ENCODE measurements at places on chromosomes 5 and 9.
A peak's percentile ranks its signal among the peaks of the same experiment; 100 is the strongest.

DNA sequence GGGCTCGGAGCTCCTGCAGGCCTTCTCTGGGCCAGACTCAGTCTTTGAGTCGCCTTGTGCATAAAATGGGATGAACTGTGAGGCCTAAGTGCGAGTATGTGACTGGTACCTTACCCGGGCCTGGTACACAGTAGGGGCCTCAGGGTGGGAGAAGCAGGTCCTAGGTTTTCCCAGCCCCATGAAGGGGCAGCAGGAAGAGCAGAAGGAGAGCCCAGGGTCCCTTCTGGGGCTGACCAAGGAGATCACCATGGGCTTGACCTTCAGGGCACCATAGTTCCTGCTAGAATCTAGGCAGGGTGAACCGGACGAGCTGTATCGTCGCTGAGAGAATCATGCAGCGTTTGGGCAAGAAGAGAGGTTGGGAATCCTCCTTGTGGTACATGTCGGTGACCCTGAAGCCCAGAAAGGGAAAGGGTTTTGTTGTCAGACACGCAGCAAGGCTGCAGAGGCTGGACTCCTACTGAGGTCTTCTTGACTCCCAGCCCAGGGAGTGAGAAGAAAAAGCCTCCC, 373 bp upstream of the PHYKPL start:
- no peak for DNase-seq

DNA sequence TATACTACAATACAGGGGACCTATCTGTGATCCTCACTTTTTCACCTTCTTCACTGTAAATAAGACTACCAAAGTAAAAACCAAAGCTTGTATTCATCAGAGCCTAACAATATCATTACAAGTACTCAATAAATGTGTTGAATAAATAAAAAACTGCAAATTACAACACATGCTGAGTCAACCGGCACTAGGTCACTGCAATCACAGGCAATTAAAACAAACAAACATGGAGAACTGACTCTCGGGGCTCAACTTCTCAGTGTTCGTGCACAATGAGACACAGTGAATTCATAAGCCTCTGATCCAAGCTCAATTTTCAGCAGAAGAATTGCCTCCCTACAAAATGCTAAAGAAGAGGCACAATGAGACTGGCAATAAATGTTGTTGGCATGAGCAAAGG, 69.2 kb downstream of the CDK5RAP2 start:
- no peak for DNase-seq

DNA sequence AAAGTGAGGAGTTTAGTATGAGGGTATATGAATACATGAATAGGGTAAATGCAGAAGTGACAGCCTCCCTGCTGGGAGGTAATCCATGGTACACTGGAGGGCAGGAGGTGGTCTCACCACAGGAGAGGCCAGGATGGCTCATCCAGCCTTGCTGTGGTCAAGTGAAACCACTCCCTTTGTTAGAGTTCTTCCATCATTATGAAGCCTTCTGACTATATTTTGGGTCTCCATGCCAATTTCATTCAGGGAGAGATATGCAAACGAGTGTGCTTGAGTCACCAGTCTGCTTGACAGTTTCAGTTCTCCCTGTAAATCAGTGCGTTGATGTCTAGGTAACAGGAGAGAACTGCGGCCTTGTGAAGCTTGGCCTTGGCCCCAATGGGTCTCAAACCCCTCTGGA, 16.4 kb downstream of the PPP3R2 start:
- no peak for DNase-seq

DNA sequence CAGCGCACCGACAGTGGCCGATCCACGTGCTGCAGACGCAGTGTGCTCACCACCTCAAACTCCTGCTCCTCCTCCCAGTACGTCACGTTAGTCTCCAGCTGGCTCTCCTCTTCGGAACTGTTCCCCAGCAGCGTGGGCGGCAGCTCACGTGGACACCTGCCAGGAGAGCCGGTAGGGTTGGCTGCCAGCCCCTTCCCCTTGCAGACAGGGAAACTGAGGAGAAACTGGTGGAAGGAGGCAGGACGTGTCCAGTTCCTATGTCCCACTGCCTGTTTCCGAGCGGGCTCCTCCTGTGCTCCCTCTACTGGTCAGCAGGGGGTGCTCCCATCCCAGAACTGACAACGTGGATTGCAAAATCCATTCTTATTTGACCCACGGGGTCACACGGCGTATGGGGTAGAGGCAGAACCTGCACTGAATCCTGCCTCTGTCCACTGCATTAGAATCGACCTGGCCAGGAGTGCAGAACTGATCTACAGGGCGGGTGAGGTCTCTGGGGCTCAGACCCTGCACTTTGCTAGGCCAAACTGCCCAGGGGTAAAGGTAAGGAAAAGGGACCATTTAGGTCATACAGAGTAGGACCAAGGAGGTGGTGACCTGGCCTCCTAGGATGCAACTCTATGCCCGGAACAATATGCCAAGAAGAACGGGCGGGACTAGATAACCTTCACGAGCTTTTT, 25.7 kb downstream of the PDGFRB start:
- peak; percentile 40 for DNase-seq

DNA sequence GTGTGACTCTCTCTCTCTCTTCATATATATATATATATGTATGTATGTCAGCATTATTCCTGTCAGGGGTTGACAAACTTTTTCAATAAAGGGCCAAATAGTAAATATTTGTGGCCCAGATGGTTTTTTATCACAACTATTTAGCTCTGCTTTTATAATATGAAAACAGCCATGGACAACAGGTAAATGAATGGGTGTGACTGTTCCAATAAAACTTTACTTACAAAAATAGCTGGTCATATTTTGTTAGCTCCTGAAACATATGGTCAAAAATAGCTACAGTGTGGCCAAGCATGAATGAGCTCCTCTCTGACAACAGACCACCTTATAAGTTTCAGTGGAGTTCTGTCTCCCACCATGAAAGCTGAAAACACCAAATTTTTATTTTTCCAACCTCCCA, 21.6 kb downstream of the RAPGEF6 start:
- no peak for DNase-seq

- DNase-seq, result no peak
Measured at GRCh38 chr5:122532035-122532434, 220.0 kb downstream of the SNCAIP start.

DNA sequence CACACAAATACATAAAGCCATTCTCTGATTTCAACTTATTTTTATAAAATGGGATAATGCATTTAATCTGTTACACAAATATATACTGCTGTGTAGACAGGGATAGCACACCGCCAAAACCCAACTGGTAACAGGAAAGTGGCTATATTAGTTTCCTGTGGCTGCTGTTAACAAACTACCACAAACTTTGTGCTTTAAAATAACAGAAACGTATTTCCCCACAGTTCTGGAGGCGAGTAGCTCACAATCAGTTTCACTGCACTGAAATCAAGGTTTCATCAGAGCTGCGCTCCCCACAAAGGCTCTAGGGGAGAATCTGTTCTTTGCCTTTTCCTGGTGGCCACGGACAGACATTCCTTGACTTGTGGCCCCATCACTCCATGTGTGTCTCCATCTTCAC, 94.0 kb downstream of the MLLT3 start:
- no peak for DNase-seq

Measured in CD4-positive, alpha-beta T cell treated with Interleukin-21 for 1 hour (primary cell).